Stimulated activated CD4-positive, alpha-beta T cell treated with anti-CD3 and anti-CD28 coated beads, TNF-alpha, amount 100 ng/mL, for 4 hours (primary cell): ENCODE measurements at places on chromosomes 13 and 19.

GRCh38 chr19:3361384-3362216 is 4.8 kb upstream of the NFIC start:
- DNase-seq = no peak

- DNase-seq = no peak
Observed at GRCh38 chr13:40671956-40672764, 5.7 kb upstream of the FOXO1 start.

GRCh38 chr13:110258876-110259631 is 47.9 kb downstream of the COL4A1 start:
- no peak for DNase-seq

DNA sequence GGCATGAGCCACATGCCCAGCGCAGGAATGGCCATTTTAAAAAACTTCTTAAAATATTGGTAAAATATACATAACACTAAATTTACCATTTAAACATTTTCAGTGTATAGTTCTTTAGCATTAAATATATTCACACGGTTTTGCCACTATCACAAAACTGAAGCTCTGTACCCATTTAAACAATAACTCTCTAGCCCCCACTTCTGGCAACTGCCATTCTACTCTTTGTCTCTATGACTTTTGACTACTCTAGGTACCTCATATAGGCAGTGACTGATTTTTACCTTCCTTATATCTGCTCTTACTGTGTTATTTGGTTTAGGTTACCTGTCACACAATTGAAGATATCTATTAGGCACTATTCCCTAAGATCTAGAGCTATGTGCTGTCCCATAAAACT is 2.3 kb upstream of the KBTBD7 start:
- no peak for DNase-seq

- DNase-seq = no peak
Observed at GRCh38 chr19:11784356-11784755, 14.0 kb upstream of the ZNF491 start.

GRCh38 chr19:49660338-49660961 is 5.2 kb downstream of the IRF3 start:
- DNase-seq = no peak

- no peak for DNase-seq
Observed at GRCh38 chr13:94799299-94799698, 87.0 kb upstream of the SOX21 start.

- DNase-seq = no peak
Observed at GRCh38 chr13:24672141-24673132, 7.8 kb upstream of the ATP12A start.

DNA sequence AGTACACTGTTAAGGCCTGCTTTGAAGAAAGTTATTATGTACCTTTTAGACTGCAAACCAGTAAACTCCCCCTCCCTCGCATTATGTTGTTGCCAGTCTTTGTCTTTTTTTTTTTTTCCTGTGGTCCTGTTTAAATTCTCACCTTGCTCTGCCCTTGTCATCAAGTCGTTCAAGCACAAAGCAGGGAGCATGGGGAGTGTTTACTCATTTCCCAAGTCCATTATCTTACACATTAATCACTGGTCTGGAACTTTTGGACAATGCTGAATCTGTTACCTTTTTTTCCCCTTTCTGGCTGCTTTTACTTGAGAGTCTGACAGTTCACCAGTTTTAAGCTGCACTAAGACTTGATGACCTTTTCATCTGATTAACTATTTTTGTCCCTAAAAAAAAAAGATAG is 108.2 kb downstream of the DACH1 start:
- DNase-seq = no peak

GRCh38 chr19:39946532-39946931 is 12.1 kb upstream of the FCGBP start:
- DNase-seq = no peak

GRCh38 chr19:3403489-3404323 is 37.3 kb downstream of the NFIC start:
- no peak for DNase-seq
